Epithelial cell of esophagus (primary cell): ENCODE measurements at places on chromosomes 2 and 18.

DNA sequence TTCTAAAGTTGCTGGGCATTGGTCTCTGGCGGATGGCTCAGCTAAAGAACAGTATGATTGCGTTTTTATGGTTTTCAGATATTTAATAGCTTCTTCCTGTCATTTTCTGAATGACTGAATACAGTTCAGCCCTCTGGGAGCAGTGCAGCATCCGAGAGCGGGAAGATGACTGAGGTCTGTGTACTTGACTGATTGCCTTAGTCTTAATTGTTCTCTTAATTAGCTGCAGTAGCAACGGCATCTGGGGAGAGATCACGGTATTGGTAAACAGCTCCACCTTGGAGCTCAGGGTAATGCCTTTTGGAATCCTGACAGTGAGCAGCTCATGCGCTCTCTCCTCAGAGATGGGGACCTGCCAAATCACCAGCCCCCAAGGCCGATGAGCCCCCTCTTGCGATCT lies 481.4 kb upstream of the SPRED2 start:
- DNase-seq = no peak

- DNase-seq = no peak
Measured at GRCh38 chr2:171592036-171592555, 69.8 kb downstream of the CYBRD1 start.

DNA sequence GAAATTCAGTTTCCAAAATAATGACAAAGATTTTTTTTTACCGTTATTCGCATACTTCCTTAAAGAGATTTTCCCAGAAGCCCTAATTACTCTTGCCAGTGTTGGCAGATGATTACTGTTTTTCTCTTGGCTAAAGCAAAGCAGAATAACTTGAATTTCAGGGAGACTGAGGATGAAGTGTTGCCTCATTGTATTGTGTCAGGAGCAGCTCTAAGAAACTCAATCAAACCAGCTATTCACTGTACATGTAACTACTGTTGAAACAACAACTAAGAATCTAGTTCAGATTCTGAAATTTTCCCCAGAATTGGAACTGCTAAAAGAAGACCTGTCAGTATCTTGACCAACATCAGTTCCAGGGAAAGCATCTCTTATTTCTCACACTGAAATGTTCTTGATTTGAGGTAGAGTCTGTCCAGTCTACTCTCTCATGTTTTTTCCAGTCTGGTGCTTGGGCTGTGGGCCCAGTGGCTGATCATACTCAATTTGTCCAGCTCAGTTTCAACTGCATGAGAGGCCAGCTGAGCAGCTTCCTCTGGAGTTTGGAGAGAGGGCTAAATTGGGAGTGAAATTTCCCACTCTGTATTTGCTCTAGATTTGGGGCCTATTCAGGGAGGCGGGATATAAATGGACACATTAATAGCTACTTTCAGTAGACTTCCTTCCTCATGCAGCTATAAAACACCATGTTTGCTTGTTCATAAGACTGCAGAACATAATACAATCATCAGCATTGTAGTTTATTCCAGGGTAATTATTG lies 78.5 kb downstream of the PPP1R1C start:
- DNase-seq = peak; percentile 50

GRCh38 chr2:179876266-179876665 lies 14.9 kb upstream of the ZNF385B start:
- no peak for DNase-seq

GRCh38 chr18:79749251-79750191 lies 48.2 kb upstream of the KCNG2 start:
- no peak for DNase-seq

- no peak for DNase-seq
Measured at GRCh38 chr18:44788334-44788733, 107.6 kb downstream of the SETBP1 start.
